ENCODE measurements at places on chromosomes 5 and 9. TPM values are rescaled to one million over a fixed set of nuclear protein-coding genes. Genes with fewer than 3 reads are reported as not detected.

CLIC3 gene
- not detected for total RNA-seq

PCDHA10 gene
- not detected for total RNA-seq

QRFP gene
- total RNA-seq = not detected

IL17B gene
- not detected for total RNA-seq

SLC25A2 gene
- not detected for total RNA-seq

ARAP3 gene
- 2.2 TPM for total RNA-seq

GPR21 gene
- 0.32 TPM for total RNA-seq

DNA sequence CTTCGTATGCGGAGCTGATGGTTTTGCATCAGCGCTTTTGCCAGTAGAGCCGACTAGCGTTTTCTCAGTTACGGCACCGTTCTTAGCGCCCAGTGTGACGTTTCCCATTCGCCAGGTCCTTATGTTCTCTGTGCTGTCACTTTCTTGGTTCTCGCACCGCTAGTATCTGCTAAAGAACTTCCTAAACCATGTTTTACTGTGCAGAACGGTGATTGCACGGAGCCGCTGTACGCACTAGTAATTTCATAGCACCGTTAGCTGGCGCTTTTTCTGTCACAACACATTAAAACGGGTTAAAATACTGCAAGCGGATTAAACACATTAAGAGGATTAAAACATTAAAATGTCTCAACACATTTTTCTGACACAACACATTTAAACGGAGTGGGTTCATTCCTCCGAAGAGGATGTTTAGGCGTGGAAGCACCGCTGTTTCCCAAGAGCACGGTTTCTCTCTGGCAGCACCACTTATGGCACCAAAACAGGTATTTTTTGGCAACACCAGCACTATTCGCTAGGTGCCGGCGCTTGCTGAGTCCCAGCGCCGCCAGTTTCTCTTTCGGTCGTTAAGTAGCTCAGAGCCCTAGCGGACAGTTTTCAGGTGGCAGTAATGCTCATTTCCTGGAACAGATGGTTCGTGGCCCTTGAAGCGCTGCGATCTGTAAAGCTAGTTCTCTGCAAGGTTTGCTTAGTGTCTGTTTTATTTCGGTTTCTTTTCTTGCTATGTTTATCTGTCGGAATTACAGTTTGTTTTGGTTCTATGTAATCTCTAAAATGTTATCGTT lies 20.3 kb downstream of the ANXA2R start:
- DNase-seq = peak; percentile 90

DNA sequence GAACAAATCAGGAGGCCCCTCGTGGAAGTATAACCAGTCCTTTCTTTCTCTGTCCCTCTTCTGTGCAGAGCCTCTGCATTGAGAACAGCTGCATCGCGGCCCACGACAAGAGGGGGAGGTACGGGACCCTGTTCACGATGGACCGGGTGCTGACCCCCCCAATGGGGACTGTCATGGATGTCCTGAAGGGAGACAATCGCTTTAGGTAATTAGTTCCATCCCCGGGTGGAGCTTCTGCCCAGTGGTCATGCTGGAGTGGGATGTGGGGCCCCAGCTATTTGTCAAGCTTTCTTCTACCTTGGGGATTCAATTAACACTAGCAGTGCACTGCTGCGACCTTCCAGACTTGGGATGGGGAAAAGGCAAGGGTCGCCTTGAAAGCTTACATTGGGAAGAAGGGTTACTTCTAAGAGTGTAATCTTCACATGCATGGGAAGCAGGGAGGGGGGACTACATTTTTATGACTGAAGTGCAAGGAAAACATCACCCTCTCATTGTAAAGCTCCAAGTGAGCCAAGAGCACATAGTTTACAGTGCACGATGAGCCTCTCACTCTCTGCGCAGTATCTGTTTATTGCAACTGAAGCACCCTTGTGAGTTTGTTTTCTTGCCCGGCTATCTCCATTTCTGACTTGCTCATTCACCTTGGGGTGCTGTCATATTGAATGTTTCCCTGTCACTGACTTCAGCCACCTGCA lies 27.0 kb downstream of the TGFBI start:
- no peak for DNase-seq

DNA sequence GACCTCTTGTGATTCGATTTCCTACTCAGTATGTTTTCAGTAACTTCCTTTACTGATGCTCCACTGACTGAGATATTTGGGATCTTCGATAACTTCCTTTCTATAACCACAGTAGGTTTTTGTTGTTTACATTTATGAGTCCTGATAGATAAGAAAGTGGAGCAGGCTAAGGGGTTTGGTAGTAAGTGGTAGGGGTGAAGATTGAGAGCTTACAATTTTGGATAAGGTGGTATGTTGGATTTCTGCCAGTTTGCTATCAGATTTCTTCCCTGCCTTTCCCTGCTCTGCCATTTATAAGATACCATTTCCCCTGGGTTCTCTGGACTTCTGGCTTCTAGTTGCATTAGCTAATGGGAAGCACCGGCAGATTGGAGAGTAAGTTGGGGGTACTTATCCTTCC lies 7.9 kb upstream of the NDUFS4 start:
- DNase-seq = no peak

GRCh38 chr9:107299437-107299836 lies 16.4 kb downstream of the RAD23B start:
- DNase-seq = no peak

DNA sequence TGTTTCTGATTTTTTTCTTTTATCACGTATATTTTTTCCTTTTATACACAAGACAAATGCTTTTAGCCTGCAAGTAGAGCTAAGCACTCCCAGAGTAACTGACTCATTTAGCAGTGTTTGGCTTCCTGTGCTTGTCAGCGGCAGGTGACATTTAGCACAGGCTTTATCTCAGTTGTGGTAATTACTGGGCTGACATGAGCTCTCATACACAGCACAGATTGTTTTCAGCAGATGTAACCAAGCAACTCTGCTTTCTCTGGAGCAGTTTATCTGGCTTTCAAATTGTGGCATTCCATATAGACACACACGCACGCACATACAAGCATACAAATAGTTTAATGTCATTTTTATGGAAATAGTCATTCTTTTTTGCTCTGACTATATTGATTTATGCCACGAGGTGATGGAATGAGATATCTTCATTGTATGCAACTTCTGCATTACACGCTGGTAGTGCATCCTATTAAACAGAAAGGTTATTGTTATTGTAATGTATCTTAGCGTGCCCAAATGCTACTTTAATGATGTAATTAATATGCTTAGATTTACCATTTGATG lies 379.0 kb upstream of the GRAMD2B start:
- no peak for DNase-seq

DNA sequence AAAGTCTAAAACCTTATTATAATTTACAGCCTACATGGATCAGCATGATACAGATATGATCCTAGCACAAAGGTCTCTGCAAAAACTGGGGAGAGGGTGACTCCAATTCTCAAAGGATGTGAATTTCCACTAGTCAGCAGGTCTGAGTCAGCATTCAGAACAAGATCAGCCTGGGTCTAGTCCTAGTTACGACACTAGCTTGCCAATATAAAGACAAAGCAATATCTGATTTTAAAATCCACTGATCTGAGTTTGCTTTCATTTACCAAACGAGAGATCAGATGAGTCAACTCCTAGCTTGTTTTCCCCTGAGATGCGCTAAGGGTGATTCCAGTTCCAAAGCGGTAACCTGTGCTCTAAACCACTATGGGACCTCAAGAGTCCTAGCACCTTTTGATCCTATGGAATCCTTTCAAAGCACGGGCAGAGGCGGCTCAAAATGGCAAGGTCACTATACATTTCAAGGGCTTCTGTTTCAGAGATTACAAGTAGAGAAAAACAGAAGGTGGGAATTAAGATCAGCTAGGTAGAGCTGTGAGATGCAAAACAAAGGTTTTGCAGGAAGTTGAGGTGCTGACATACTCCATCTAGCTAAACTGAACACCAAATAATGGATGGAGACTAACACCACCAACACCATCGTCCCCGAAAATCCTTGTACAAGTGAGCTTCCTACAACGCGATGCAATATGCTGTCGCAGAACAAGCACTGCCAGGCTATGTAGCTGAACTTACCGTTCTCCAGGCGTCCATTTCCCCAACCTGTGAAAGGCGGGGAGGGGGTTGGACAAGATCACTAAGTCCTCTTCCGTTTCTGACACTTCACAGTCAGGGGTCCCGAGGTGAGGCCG lies 906 bp downstream of the SLC25A51 start:
- peak; percentile 27 for DNase-seq

DNA sequence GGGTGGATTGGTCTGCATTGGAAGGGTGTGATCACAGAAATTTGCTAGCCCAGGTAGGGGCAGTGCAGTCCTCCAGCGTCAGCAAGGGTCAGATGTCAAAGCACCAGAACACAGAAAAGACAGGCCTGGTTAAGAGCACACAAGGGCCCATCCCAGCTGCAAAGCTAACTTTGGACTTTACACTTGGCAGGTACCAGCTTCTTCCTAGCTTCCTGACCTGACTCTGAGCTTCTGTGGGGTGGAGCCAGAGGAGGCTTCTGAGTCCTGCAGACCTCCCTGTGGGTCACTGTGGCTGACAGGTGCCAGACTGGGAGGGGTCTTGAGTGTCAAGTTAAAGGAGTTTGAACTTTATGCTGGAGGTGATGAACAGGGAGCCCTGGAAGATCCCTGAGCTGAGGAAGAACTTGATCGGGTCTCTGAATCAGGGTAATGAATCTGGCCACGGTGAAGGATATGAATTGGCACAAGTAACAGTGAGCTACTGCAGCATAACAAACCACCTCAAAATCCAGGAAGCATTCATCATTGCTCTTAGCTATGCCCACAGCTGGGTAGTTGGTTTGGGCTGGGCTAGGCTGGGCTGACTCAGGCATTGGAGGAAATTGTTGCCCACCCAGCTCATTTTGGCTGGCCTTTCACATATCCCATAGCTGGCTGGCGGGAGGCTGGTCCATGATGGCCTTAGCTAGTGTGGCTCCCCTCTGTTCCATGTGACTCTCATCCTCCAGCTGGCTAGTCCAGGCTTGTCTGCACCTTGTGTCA lies 63.4 kb downstream of the BARX1 start:
- DNase-seq = no peak

GRCh38 chr5:115296124-115297022 lies at the start of gene CCDC112:
Gene CCDC112, minus strand, starts transcription at chr5:115296654. Its CDS starts 111 bp downstream, at chr5:115296543.
- peak; percentile 85 for DNase-seq

DNA sequence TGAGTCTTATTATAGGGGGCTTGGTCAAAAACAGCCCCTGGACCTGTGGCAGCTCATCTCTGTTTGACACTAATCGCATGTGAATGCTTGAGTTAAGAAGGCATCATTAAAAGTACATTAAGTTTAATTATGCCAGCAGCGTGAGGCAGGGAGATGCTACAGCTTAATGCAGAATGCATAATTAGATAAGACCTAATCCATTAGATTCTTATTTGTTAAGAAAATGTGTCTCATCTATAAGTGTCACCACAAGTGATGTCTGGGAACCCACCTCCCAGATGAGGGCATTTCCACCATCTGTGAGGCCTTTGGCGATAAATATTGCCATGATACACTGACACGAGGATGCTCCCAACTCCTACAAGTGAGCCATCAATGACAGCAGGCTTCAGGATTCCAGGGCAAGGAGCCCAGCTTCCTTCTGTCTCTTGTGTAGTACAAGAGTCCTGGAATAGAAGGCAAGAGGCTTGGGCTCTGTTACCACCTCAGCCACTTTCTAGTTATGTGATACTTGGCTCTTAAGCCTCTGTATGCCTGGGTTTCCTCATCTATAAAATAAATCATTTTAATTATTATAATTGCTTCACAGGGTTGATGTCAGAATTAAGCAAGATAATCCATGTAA lies 202.7 kb downstream of the FAM114A2 start:
- no peak for DNase-seq

DNA sequence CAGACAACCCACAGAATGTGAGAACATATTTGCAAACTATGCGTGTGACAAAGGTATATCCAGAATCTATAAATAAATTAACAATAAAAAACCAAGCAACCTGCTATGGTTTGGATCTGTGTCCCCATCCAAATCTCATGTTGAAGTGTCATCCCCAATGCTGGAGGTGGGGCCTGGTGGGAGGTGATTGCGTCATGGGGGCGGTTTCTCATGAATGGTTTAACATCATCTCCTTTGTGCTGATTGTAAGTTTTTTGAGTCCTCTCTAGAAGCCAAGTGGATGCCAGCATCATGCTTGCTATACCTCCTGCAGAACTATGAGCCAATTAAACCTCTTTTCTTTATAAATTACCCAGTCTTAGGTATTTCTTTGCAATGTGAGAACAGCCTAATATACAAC lies 335.4 kb downstream of the MAN2A1 start:
- no peak for DNase-seq

- no peak for DNase-seq
These were observed 40.1 kb upstream of the PDE8B start for GRCh38 chr5:77170196-77170890.

- DNase-seq = no peak
These were observed 103.5 kb upstream of the DPYSL3 start for GRCh38 chr5:147613359-147613758.

DNA sequence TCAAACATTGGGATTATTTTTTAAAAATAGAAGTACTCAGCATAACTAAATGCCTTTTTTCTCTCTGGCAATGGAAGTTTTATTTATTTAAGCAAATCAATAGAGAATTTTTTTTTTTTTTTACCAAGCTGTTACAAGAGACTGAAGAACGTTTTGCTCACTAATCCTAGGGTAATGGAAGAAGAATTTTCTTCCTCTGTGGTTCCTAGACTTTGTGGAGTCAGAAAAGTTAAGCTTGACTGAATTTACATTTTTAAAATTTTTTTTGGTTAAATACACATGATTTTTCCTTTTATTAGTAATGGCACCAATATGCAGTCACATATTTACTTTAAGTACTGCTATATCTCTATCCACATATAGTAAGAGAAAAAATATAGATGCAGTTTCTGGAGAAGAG lies 189.8 kb downstream of the PCSK1 start:
- no peak for DNase-seq

GRCh38 chr9:811106-811531 lies 30.4 kb upstream of the DMRT1 start:
- DNase-seq = no peak

DNA sequence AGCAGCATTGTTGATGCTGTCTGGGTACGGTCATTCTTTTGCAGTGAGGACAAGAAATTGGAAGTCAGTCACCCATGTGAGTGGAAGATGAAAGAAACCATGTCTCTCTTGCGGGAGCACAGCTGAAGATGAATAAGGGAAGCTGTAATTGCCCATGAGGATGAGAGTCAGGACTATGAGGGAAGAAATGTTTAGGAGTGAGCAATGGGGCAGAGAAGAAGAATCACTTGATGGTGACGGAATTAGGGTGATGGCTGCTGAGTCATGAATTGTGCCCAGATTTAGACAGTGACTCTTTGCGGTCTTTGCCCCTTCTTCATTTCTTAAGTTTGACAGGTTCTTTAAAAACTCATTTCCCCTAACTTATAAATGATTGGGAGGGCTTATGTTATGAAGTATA lies 183.3 kb downstream of the MAST4 start:
- DNase-seq = no peak
